Sigmoid colon (tissue), 7 donors: ENCODE measurements at places on chromosomes 5 and 9. TPM values are rescaled to one million over a fixed set of nuclear protein-coding genes. Genes with fewer than 3 reads are reported as not detected.

GRCh38 chr9:15501179-15501578 is 9.6 kb downstream of the PSIP1 start:
- H3K27ac ChIP-seq = no peak overlapping the region
- no peaks in the 10 kb centered on the region for H3K4me1 ChIP-seq
- H3K27me3 ChIP-seq = no peaks in the 10 kb centered on the region

DNA sequence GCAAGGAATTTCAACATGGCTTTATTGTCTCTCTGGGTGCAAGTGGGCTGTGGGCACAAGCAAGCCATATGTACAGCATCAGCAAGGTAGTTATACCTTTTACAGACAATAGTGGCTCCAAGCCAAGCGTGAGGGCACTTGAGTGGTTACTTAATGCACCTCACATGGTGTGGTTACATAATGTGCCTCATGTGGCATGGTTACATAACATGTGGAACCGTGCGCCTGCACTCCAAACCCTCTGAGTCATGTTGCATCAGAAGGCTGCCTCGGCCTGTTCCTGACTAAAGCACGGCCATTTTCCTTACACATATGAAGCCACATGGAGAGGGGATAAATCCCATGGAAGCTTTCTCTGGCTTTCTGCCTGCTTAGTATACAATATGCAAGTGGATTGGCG is 150.9 kb downstream of the OSTF1 start:
- no peaks in the 10 kb centered on the region for H3K36me3 ChIP-seq
- no peak overlapping the region for H3K4me3 ChIP-seq
- H3K4me1 ChIP-seq = no peaks in the 10 kb centered on the region
- no peaks in the 10 kb centered on the region for H3K27me3 ChIP-seq
- H3K27ac ChIP-seq = no peak overlapping the region

Gene ZNF608
- total RNA-seq = 20.4 TPM

DNA sequence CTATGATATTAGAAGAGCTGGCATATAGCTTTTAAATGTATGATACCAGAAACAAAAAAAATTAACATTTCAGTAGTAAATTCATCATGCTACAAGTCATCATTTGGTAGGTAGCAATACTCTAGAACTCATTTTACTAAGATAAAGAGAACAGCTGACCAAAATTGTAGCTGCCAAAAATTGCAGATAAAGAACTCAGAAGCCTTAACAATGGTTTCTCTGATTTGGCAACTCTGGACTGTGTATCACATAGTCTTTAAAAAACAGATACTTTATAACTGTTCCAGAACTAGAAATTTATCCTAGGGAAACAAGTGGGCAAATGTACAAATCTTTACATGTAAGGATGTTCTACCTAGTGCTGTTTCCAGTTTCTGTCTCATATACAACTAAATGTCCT is 33.9 kb downstream of the ZFR start:
- H3K27me3 ChIP-seq = no peaks in the 10 kb centered on the region
- no peak overlapping the region for H3K27ac ChIP-seq
- no peak for DNase-seq
- no peaks in the 10 kb centered on the region for H3K4me1 ChIP-seq
- no peak overlapping the region for H3K4me3 ChIP-seq

DNA sequence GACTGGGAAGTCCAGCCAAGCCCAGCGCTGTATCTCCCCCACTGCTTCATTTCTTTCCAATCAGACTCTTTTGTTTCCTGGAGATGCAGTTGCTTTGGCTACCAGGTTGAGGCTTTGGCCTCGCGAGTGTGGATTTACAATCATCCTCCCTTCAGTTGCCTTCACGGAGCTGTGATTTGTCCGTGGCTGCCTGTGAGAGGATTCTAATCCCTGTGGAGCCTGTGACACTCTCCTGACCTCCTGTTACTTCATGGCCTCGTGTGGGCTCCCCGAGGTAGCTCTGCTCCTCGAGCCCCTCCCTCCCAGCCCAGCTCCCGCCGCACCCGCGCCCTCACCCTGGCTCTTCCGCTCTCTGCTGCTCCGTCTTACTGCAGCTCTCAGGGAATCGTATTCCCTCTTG is 107.2 kb upstream of the STC2 start:
- H3K27ac ChIP-seq = peak overlapping the region; percentile 43
- no peak overlapping the region for H3K4me3 ChIP-seq
- no peaks in the 10 kb centered on the region for H3K36me3 ChIP-seq
- no peaks in the 10 kb centered on the region for H3K27me3 ChIP-seq

- peak; percentile 93 for DNase-seq
- peaks cover 73% of the 10 kb centered on the region for H3K4me1 ChIP-seq
- no peaks in the 10 kb centered on the region for H3K27me3 ChIP-seq
- no peaks in the 10 kb centered on the region for H3K36me3 ChIP-seq
These were observed 48.7 kb downstream of the RUSC2 start for GRCh38 chr9:35538361-35539234.

DNA sequence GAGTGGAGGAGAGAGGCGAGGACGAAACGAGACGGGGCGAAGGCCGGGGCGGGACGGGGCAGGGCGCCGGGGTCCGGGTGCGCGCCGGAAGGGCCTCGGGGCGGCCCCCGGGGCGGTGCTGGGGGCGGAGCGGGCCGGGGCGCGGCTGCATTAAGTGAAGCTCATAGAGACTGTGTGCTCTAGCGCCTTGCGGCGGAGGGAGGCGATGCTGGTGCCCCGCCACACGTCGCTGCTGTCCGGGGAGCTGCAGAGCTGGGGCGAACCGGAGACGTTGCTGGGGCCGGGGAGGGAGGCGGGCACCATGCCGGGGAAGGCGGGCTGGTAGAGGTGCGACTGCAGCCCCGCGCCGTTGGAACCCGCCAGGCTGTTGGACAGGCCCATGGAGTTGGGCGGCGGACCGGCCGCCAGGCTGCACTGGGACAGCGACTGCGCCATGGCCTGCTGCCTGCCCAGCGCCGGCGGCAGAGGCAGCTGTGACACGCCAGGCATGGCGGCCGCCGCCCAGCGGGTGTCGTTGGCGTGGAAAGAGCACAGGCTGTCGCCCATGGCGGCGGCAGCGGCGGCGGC is 8.3 kb downstream of the OTP start:
- peaks cover 89% of the 10 kb centered on the region for H3K27me3 ChIP-seq
- peaks cover 36% of the 10 kb centered on the region for H3K4me1 ChIP-seq
- H3K4me3 ChIP-seq = peak overlapping the region; percentile 39
- H3K27ac ChIP-seq = no peak overlapping the region
- no peak for DNase-seq

Gene FOXD4L4
- total RNA-seq = 0.16 TPM

DNA sequence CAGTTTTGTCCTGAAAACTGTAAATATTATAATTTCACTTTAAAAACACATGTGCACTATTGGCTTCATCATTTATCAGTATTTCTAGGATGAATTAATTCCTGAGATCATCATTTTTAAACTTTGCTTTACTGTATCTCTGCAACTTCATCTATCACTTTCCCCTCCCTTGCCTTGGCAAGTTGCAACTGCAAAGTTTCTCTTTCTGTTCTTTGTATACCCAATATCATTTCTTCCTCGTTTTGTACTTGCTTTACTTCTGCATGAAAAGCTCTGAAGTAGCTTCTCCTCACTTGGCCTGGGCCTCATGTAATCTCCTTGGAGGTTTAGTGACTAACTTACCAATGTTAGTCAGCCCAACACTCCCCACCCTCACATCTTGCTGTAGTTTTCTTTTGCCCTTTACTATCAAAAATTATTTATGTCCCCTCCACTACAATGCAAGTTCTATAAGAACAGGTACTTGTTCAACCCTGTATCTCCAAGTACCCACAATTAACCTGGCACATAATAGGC is 12.8 kb downstream of the C5orf63 start:
- DNase-seq = no peak
- H3K4me1 ChIP-seq = no peaks in the 10 kb centered on the region
- no peaks in the 10 kb centered on the region for H3K36me3 ChIP-seq
- H3K27ac ChIP-seq = no peak overlapping the region
- no peak overlapping the region for H3K4me3 ChIP-seq

DNA sequence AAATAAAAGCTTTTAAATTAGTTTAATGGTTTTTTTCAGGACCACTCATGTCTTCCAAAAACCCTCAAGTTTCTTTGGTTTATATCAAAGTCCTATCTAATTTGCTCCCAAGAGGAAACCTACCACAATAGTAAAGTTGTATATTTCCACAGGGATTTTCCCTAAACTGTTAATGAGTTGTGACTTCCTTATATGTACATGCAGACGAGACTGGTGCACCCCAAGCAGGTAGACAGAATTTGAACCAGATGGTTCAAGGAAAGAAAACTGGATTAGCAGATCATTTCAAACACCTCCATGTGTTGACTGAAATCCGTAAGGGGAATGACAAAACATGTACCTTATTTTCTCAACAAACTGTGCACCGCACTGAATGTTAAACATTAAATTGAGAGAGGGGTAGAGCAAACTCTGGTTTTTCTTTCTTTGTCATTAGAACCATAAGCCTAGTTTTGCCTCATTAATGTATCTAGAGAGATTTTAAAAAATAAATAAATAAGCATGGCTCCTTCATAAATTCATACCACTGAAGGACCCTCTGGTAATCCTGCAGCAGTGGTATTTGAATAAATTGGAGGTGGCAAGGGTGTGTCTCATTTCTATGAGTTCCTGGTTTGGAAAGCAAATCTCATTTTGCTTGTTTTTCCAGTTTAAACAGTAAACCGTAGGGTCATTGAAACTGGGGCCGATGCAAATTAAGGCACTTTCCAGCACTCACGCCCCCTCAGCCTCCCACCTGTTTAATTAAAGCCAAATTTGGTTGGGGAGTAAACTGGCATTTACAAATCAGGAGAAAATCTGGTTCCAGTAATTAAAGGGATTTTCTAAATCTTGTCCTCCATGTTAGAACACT is 51.1 kb downstream of the ENC1 start:
- H3K27ac ChIP-seq = no peak overlapping the region
- no peaks in the 10 kb centered on the region for H3K27me3 ChIP-seq
- H3K4me1 ChIP-seq = no peaks in the 10 kb centered on the region
- no peaks in the 10 kb centered on the region for H3K36me3 ChIP-seq
- no peak for DNase-seq

Gene FAM153A
- total RNA-seq = 0.27 TPM

DNA sequence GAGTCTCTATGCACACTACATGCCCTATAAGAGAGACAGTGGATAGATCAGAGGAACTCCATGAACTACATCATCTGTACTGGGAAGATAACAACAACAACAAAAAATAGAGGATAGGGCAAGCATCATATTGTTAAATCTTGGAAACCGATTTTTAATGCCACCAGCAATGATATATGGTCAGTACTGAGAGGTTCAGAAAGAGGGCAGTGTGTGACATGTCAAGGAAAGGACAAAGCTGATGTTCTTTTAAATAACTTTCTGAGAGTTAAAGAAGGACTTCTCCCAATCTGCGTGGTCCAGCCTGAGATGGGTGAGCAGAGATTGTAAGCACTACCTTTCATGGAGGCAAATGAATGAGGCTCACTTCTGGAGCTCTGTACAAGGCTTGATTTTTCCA is 62.0 kb upstream of the PHF24 start:
- no peaks in the 10 kb centered on the region for H3K36me3 ChIP-seq
- no peak overlapping the region for H3K27ac ChIP-seq
- H3K4me1 ChIP-seq = no peaks in the 10 kb centered on the region
- DNase-seq = no peak
- no peaks in the 10 kb centered on the region for H3K27me3 ChIP-seq
- no peak overlapping the region for H3K4me3 ChIP-seq

Gene OBP2B
- not detected for total RNA-seq
